ENCODE measurements at places on chromosomes 1 and 21. TPM values are rescaled to one million over a fixed set of nuclear protein-coding genes. Genes with fewer than 3 reads are reported as not detected.

Gene PEA15
- total RNA-seq: 132 TPM

Gene RGSL1
- total RNA-seq: not detected

Gene OR2T29
- total RNA-seq: not detected

GRCh38 chr1:163440090-163440489, 118.3 kb downstream of the NUF2 start:
- DNase-seq: no peak

GRCh38 chr1:30965924-30966599, 57.5 kb upstream of the SDC3 start:
- no peak for DNase-seq

GRCh38 chr1:154093699-154094098, 61.2 kb downstream of the NUP210L start:
- DNase-seq: no peak

All from lower lobe of right lung (tissue), 2 donors.